ENCODE measurements at places on chromosomes 7 and 10.

DNA sequence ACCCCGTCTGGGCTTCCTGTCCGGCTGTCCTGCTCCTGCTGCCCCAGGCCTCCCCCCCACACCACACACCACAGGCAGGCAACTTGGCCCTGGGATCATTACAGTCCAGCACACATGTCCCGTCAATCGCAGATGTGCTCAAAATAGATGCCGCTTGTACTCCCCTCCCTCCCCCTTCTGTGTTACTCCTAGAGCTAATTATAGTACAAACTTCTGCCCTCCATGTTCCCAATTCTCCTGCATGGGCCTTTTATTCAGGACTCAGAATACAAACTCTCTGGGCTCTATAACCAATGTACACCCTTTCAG, at the start of gene SYNPO2L:
TSS of gene SYNPO2L (minus strand) at position 40 of the 309 bp plus-strand sequence. CDS start 107 bp downstream, outside the sequence.
- no peak for DNase-seq

- DNase-seq: no peak
Measured at GRCh38 chr10:14378387-14378960, 47.8 kb upstream of the FRMD4A start.

DNA sequence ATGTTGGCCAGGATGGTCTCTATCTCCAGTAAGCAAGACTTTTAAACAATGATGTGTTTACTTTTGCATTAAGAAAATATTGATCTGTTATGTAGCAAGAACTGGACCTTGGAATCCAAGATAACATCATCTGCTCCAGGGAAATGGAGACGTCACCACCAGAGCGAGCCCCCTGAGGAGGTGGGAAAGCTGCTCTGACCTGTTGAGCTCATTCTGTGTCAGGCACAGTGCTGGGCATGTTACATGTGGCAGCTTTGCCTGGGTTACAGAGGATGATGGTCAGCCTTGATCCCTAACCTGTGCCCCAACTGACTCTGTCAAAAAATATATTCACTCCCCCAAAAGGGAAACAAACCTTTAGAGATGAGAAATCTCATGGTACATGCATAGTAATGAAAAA, 436.3 kb downstream of the SORCS1 start:
- no peak for DNase-seq

GRCh38 chr10:8616166-8616565, 561.7 kb downstream of the GATA3 start:
- DNase-seq: no peak

GRCh38 chr10:37495415-37495814, 362.0 kb downstream of the ZNF248 start:
- DNase-seq: no peak

Measured in suppressor macrophage treated with lipopolysaccharide for 4 hours (primary cell).